Esophagus squamous epithelium (tissue), 5 donors: ENCODE measurements at places on chromosomes 2 and 18.

- no peak for DNase-seq
These were observed 26.8 kb upstream of the NABP1 start for GRCh38 chr2:191650896-191651773.

DNA sequence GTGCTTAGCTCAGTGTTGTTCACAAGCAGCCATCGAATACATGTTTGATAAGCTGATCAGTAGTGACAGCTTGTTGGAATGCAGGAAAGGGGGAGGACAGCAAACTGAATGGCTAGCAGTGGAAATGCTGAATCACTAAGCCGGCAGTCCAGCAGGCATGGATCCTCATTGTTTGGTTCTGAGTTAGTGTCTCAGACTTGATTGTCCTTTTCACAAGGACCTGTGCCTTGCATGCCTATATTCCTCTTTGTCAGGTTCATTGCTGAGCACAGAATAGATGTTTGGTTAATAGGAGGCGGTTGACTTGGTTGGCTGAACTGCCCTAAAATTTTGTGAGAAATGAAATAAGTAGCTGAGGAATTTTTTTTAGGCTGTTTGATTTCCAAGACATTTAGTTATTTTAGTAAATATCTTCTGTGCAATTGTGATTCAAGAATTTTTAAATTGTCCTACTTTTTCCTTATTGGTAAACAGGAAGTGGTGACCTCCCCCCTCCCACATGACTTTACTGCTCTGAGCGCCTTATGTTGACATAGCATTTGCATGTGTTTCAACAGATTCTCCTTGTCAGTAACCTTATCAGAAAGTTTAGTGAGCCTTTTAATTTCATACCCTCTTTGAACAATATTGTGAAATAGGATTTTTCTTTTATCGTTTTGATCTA is 21.4 kb upstream of the STON1 start:
- DNase-seq = no peak

GRCh38 chr2:58047373-58047935 is 848 bp downstream of the VRK2 start:
- DNase-seq = no peak

GRCh38 chr2:4151521-4151920 is 448.1 kb downstream of the DCDC2C start:
- DNase-seq = no peak

DNA sequence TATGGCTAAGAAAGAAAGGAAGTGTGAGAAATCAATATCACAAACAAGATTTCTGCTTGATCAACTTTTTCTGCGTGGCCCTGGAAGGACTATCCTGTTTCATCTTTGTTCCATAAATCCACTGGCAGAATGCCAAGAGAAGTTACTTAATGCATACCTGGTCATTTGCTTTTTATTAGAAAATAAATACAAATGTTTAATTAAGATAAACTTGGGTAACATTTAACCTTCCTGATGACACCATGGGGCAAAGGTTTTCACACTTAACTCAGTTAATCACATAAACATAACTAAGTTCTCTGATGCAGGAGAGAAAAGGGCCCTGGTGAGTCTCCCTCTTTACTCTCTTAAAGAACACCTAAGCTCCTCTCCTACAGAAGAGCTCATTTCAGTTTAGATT is 203.3 kb downstream of the AFF3 start:
- DNase-seq = no peak

DNA sequence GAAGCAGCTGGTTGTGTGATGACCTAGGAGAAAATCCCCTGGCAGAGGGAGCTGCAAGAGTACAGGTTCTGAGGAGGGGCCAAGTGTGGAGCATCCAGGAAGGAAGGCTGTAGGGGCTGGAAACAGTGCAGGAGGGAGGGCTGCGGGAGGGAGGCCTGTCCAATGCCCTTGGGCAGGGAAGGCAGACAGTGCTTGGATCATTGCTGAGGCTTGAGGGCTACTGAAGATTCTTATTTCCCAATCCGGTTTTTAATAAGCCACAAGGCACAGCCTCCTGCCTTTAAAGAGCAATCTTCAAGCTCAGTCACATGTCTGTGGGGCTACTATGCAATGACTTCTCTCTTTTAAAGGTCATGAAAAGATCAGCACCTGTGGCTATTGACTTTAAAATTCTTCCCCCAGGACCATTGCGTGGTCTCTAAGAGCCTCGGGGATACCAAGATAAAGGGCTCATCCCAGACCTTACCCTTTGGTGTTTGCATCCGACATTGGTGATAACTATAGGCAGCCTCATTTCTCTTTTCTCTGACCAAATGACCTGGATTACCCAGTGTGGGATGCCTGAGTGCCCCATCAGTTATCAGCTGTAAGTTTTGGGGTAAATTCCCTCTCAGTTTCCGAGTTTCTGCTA is 149.6 kb downstream of the DOCK10 start:
- no peak for DNase-seq

DNA sequence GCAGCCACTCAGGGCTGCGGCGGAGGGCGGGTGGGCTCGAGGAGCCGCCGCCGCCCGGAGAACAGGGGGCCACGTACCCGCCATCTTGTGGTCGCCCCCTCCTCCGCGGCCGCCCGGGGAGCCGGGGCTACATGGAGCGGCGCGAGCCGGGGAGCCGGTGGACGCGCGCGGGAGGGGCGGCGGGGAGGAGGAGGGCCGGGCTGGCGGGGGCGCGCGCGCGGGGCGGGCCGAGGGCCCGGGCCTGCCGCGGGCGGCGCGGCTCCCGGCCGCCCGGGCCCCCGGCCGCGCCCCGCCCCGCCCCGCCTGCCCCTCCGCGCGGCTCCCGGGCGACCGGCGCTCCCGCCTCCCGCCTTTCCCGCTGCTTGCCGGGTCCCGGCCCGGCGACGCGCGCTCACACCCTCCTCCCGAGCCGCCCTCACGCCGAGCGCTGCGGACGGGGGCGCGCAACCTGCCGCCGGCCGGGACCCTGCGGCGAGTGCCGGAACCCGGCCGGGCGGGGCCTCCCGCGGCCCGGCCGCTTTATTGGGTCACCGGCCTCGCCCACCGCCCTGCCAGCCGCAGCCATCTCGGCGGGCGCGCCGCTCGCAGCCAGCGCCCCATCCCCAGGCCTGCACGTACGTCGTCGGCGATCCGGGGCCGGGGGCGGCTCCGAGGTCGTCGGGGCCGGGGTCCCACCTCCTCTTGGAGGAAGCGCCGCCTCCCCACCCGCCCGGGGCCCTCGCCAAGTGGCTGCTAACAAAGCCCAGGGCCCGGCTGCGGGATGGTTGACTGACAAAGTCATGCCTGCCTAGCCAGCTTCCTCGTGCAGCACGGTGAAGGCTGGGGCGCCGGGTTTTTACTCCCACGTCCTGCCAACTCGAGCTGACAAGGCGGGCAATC is at the start of gene PPP4R1:
Gene PPP4R1, minus strand, starts transcription at position 159 of the 879 bp plus-strand sequence. Its CDS starts 75 bp downstream, at position 84.
- peak; percentile 40 for DNase-seq

- no peak for DNase-seq
These were observed 86.7 kb downstream of the C18orf54 start for GRCh38 chr18:54444319-54444914.

DNA sequence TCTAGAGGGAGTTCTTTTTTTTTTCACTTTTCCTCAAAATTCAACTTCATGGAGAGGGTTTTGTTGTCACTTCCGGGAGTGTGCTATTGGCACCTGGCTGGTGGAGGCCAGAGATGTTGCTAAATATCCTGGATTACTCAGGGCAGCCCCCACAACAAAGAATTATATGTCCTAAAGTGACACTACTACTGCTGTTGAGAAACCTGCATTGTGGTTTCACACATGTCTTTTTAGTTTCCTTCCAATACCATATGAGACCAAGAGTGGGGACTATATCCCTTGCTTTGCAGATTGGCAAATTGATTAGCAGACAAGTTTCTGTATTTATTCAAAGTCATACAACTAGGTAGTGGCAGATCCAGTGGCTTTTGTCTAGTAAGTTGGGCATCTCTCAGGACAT is 826.8 kb downstream of the TRIB2 start:
- DNase-seq = no peak

DNA sequence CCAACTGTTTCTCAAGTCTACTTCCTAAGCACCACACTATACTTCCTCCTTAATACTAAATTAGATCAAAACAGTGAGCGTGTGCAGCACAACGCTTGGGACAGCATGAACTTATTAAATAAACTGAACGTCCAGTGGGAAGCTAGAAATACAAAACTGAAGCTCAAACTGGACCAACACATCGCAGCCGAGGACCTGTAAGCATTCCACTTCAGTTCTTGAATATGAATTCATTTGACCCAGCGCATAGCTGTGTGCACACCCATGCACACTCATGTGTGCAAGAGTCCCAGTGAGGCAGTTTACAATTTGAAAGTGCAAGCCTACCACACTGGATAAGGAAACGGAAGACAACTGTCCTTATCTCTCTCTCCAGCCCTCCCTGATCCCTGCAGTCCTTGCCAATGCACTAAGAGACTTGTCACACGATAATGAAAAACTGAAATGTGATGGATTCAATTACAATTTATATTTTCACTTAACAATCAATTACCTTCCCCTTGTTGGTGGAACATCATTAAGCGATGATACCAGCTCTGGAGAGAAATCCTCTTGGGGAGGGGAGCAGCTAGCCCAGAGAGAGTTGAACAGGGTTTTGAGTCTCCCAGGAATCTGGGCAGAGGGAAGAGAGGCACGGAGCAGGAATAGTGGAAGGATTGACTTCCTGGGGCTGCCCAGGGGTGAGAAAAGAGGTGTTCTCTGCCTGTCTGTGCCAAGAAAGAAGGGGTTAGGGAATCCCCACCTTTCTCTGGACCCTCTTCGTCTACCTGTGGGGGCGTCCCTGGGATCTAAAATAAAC is 186.5 kb upstream of the KLHL29 start:
- DNase-seq = no peak

DNA sequence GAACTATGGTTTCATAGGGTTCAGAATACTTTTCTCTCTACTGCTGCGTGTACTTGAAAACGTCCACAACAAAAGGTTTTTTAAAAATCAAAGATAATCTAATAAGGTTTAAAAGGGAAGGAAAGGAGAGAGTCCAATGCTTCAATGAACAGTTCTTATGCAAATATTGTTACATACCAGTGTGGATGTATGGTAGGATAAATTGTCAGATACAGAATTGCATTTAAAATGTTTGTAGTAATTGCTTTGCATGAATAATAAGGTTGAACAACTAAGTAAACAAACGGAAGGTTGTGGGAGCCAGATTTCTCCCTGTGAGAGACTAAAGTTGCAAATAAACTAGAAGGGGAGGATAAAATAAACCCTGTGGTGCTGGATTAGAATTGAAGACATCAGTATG is 53.8 kb upstream of the RBBP8 start:
- no peak for DNase-seq

DNA sequence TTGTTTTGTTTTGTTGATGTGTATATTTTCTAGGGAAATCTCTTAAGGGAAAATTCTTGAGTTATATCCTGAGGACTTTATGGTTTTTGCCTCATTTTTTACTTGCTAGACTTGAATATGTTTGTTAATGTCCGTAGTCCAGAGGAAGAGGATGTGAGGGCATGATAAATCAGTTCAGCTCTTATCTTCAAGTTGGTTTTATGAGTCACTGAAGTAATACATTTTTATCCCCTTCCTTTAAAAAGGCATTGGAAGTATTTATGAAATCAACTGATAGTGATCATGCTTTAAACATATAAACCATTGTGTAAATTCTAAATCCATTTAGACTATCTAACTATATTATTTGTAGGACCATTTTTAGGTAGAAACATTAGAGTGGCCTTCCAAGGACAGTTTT is 43.9 kb upstream of the CYBRD1 start:
- no peak for DNase-seq

- no peak for DNase-seq
These were observed 1.3 kb downstream of the GORASP2 start for GRCh38 chr2:170930131-170930990.

DNA sequence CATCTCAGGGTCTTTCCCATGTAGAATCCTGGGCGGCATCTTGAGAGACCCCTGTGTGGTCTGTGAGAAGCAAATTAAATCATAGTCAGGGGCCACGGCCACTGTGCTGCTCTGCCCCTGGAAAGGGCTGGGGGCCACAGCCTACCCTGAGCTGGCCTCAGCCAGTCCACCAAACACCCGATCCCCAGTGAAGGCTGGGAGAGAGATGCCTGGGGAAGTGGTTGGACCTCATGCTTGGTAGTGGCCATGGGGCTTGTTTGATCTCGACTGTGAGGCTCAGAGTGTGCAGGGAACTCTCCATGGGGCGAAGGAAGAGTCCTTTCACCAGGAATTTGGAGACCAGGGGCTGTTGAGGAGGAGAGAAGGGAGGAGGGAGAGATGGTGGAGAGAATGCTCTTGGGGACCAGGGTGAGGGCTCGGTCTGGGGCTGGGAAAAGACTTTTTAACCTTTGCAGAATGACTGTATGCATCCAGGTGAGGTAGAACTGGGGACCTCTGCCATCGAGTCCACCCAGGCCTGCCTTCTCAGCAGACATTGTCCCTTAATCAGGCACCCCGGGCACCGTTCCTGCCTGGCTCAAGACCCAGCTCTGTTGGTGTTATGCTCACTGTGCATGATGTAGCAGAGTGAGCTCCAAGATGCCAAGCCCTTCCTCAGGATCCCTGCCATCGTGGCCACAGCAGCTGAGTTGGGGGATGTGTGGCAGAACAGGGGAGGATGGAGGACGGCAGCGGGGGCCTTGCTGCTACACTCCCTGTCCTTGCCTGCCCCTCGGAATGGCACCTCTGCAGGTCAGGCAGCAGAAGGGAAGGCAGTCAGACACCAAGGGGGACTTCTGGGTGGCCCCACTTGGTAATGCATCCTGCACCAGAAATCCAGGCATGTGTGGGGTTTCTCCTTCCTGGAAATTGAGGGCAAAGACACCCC is 249.9 kb downstream of the DYSF start:
- no peak for DNase-seq
